Fibroblast of skin of left quadriceps (primary cell): ENCODE measurements at places on chromosomes 4 and X.
A peak's percentile ranks its signal among the peaks of the same experiment; 100 is the strongest.

- DNase-seq = peak; percentile 91
Measured at GRCh38 chrX:134599184-134599914, 58.9 kb downstream of the PLAC1 start.

- no peak for DNase-seq
Measured at GRCh38 chr4:174873931-174874330, 44.2 kb upstream of the ADAM29 start.

GRCh38 chr4:112509243-112510141 is 6.5 kb downstream of the NEUROG2 start:
- no peak for DNase-seq

DNA sequence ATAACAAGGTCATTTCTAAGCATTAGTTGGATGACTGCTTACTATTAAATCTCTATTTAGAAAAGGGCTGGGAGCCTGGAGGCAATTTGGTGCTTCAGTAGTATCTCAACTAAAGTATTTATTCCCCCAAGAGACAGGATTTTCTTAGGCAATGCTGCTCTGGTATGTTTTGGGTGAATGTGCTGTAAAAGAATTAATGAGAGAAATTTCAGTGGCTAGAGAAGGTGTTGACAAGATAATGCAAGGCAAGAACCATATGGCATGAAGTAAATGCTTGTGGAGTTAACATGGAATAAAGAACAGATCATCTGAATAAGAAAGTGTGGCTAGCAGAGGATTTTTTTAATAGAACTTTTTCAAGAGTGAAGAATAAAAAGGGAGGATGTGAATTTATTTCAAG is 3.9 kb downstream of the CYP2U1 start:
- DNase-seq = no peak

- no peak for DNase-seq
Measured at GRCh38 chrX:57573754-57574153, 18.1 kb upstream of the ZXDB start.

DNA sequence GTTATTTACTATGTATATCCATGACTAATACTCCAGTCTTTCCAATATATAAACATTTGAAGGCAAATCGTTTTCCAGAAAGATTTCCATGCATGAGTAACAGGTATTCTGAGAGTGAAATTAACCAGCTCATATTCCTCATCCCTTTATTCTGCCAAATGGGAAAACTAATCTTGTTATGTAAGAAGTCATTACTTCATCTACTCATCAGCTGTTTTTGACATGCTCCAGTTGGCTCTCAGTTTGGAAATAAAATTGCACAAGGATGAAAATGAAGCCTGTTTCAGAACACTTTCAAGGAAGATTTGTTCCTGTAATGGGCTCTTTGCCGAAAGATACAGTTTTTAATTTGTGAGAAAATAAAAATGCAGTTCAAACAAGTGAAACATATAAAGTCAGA is 121.9 kb downstream of the KCTD8 start:
- DNase-seq = no peak

DNA sequence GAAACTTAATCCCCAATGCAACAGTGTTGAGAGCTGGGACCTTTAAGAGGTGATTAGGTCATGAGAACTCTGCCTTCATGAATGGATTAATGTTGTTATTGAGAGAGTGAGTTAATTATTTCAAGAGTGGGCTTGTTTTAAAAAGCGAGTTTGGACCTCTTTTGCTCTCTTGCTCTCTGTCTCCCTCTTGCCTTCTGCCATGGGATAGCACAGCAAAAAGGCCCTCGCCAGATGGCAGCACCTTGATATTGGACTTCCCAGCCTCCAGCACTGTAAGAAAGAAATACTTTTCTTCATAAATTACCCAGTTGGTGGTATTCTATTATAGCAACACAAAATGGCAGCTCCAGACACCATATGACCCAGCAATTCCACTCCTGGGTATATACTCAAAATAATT is 7.0 kb upstream of the ATP6AP2 start:
- DNase-seq = no peak

DNA sequence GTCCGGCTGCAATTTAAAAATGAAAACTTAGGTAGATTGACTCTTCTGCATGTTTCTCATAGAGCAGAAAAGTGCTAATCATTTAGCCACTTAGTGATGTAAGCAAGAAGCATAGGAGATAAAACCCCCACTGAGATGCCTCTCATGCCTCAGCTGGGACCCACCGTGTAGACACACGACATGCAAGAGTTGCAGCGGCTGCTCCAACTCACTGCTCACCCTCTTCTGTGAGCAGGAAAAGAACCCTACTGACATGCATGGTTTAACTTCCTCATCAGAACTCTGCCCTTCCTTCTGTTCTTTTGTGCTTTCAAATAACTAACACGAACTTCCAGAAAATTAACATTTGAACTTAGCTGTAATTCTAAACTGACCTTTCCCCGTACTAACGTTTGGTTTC is 41.0 kb downstream of the MAP7D3 start:
- DNase-seq = no peak

DNA sequence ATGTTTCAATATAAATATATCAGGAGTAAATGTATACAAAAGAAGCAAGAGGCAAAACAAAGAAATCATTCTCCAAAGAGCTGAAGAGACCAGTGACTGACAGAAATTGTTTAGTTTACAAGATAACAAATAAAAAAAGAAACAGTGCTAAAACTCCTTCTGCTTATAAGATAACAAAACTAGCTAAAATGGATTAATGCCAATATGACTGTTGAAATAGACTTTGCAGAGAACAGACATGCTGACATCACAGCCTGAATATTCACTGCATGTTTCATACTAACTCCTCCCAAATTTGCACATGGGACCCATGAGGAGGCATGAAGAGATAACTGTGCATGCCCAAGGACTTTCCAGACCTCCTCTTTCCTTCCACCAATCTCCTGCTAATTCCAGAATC is 6.2 kb upstream of the GABRA4 start:
- no peak for DNase-seq

DNA sequence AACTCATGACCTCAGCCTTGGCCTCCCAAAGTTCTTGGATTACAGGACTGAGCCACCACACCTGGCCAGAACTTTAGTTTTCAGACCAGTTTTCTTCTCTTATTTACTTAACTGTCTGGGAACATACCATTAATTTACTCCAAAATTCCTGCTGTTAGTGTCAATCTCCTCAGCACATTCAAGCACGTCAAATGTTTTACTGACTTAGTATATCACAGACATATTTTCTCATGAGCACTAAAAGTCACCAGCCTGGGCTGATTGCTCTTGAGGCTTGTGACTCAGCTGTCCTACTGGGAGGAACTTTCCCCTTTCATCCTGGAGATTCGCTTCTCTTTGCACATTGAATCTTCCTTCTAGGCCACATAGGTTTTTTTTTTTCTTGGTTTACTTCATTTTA is 109.6 kb downstream of the PCDH18 start:
- no peak for DNase-seq

- no peak for DNase-seq
Measured at GRCh38 chr4:176300565-176300964, 19.2 kb upstream of the SPCS3 start.

DNA sequence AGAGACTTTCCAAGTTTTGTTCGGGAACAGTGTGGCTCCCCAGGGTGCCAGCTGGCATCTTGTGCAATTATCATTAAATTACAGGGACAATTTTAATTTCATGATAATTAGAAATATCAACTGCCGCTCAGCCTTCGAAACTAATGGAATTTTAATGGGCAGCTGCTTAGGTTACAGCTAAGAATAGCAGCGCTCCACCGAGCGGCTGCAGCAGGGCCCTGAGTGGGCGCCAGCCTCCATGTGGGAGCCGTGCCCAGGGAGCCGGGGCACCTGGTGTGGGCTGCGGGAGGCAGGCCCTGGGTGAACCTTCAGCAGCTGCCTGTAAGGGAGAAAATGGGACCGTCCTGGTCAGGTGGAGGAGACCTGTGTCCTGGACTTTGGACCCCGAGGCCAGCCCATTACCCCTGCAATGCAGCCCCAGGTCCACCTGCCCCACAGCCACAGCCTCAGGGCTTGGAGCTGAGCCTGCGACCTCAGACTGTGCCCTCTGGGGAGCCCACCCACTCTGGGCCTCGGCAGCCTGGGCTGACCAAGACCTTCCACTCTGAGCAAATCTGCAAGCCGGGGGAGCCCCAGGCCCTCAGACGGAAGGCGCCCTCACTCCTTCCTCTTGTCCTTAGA is 21.1 kb downstream of the MSANTD1 start:
- DNase-seq = no peak

DNA sequence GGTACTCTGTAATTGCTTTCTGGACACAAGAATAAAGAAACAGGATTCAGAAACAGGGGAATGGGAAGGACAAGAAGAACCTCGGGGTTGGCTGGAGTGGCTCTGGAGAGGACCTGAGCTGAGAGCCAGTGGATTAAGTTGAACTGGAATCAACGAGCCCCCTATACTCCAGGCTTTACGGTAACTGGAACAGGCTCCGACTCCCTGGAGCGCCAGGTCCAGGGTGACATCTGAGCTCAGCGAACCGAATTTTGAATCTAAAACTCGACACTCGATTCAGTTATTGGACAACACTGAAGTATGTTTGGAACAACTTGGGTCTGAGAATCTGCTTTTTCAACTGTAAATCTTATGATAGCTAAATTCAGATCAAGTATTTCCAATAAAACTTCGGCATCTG is 23.9 kb downstream of the HMX1 start:
- DNase-seq = no peak
